ENCODE measurements at places on chromosomes 3 and 15.
A peak's percentile ranks its signal among the peaks of the same experiment; 100 is the strongest.

GRCh38 chr3:11364181-11364580 lies 92.0 kb downstream of the ATG7 start:
- no peak for DNase-seq

GRCh38 chr15:92074646-92075045 lies 221.1 kb downstream of the SLCO3A1 start:
- peak; percentile 65 for DNase-seq

DNA sequence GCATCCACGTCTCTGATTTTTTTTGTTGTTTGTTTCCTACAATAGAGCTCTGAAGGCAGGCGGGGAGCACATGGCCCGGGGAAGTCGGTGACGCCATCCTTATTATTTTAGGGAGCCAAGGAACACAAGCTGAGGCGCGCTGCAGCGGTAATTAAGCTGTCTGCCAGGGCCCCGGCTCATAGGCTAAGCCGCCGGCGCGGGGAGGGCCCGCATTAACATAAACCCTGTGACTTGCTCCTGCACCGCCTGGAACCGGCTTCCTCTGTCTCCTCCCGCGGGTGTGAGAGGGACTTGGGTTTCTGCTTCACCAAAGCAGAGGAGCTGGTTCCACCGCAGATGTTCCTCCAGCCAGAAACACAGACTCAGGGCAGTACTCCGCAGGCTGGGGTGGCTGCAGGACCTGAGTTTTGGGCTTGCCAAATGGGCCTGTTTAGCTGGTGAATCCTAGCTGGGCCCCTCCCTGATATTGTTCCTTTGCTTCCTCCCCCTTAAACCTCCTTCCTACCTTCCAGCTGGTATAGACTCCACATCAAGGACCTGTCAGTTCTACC lies 25.3 kb downstream of the ANP32A start:
- DNase-seq: peak; percentile 69

DNA sequence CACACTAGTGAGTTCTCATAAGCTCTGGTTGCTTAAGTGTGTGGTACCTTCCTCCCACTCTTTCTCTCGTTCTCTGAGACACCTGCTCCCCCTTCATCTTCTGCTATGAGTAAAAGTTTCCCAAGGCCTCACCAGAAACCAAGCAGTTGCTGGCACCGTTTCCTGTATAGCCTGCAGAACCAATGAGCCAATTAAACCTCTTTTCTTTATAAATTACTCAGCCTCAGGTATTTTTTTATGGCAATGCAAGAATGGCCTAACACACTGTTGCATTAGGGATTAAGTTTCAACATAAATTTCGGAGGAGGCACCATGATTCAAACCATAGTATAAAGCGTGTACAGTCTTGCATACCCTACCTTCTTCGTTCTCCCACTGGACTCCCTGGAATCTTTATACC lies 252.3 kb upstream of the CHRM5 start:
- no peak for DNase-seq

DNA sequence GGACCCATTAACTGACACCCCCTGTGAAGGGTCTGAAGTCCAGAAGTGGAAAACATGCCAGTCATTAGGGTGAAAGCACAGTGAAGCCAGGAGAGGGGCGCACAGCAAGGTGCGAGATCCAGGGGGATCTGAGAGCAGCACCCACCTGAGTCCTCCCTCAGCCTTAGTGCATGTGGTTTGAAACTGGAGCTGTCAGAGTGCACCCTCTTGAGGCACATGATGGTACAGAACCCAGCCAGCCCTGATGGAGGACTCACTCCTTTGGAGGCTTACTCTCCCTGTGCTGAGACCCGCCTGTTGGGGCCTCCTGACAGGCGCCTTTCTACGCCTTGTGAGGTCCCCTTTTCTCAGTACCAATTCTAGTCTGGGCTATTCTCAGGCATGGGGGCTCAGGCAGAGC lies 77.8 kb downstream of the IL20RB start:
- peak; percentile 29 for DNase-seq

DNA sequence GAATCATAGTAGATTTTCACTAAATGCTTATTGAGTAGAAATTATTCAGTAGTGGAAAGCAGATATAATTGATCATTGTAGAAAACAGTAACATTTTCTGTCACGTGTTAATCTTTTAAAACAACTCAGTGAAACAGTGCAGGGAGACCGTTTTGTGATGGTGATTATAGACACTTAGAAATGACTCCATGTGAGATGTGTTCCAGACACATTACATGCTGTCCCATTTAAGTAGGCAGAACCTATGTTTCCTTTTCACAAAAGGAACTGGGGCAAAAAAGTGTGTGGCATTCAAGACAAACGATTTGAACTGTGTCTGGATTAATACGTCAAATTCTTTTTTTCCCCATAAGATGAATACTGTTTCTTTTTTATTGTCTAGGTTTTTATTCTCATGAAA lies 126.5 kb downstream of the TCF12 start:
- DNase-seq: no peak

- no peak for DNase-seq
Observed at GRCh38 chr3:195821403-195822130, 9.8 kb upstream of the MUC4 start.

DNA sequence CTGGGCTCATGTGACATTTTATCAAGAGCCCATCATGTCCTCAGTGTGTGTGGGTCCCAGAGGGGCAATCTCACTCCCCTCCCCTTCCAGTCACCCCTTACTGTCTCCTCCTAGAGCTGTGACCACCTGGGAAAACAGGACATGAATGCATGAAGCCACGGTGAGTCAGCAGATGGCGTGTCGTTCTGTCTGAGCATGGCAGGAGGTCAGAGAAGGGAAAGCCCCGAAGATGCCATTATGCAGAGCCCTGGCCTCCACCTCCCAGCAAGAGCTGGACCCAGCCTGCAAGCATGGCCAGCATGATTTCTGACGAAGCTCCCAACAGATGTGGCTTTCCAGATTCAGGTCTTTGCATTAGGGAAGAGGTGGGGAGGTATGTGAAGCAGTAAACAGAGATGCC lies 118.5 kb downstream of the TLE3 start:
- no peak for DNase-seq

DNA sequence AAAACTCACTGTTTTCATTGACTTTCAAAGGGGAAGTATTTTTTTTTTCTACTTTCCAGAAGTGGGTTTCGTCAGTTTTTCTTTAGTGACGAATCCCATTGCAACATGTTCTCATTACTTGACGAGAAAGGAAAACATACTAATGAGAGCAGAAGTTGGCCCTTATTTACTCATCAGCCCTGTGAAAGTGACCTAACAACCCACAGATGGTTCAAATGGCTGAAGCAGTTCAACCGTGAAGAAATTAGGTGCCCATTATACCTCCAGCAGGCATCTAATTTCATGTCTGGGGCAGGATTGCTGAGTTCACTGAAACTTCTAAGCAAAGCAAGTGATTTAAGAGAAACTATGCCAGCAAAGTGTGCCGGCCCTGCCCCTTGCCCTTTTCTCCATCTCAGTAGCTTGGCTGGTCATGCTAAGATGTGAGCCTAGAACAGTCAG lies 9.0 kb downstream of the AQP9 start:
- DNase-seq: no peak

- no peak for DNase-seq
Observed at GRCh38 chr15:101497484-101498034, 8.1 kb upstream of the PCSK6 start.

DNA sequence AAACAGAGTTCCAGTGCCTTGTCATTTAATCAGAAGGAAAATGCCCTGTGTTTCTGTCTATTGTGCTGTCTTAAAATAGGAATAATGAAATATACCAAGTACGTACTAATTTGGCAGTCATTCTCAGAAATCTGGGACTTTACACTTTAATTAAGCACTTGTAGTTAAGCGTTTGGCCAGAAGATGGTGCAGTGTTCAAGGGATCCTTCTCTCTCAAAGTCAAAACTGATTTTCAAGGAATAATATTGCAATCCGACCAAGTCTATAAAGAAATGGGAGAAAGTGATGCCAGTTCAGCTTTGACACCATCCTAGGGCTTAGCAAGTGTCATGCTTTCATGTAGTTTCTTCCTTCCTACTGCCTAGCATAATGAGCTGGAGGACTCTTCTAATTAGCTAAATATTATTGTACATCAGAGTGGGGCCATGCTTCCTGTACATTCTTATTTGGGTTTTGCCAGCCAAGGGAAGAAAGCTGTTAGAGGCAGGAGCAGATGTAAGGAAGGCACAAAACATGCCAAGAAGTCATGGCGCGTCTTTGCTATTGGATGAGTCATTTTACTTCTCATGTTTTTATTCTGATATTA lies 64.8 kb downstream of the SAMMSON start:
- DNase-seq: peak; percentile 59

DNA sequence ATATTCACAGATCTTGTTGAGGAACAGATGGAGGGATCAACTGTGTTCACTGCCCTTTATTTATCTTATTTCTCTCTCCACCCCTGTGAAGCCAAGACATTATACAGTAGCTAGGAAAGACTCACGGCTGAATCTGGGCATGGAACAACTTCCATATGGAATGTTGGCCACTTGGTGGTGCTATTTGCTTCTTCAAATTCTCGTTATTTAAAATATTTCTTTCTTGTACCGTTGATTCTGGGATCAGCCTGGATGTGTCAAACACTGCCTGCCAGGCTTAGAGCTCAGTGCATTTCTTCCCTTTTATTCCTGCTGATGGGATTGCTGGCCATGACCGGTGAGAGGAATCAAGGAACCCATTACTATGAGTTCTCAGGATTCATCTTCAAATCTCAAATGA lies 17.5 kb upstream of the GASK1A start:
- DNase-seq: peak; percentile 77

GRCh38 chr3:124345845-124346244 lies 353.9 kb upstream of the ROPN1 start:
- DNase-seq: no peak

GRCh38 chr3:168314166-168314565 lies 218.4 kb upstream of the GOLIM4 start:
- no peak for DNase-seq

GRCh38 chr3:185065059-185065458 lies 87.8 kb downstream of the C3orf70 start:
- DNase-seq: no peak

DNA sequence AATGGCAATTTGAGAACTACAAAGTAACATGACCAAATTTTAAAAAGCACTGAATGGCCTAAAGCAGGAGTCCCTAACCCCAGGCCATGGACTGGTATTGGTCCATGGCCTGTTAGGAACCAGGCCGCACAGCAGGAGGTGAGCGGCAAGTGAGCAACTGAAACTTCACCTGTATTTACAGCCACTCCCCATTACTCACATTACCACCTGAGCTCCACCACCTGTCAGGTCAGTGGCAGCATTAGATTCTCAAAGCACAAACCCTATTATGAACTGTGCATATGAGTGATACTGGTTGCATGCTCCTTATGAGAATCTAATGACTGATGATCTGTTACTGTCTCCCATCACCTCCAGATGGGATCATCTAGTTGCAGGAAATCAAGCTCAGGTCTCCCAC lies 48.8 kb downstream of the SENP7 start:
- no peak for DNase-seq

DNA sequence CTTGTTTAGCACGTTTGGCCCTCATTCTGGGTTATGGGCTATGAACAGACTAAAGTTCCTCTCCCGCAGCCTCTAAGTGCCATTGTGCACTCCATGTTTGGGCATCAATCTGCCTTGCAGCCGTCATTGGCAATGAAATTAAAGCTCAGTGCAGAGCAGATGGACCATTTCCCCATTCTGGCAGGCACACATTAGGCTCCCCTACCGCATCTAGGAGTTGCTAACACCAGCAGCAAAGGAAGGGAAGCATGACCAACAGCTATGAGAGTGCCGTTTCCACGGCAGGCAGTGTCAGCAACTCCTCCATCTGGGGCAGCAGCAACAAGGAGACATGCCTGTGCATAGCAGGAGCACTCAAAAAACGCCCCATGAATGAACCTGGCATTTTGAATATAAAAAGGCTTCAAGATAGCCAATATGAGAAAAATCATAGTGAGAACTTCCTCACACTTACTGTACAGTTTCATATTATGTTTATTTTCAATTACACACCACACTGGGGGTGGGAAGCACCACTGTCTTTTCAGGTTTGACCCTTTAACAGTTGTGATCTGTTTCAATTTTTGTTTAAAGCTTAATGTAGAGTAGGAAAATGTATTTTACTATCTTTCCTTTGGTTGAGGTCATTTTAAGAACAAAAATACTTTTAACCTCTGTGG lies 218.7 kb downstream of the KCNMB2 start:
- DNase-seq: no peak

- DNase-seq: no peak
Observed at GRCh38 chr3:149459491-149460059, 14.9 kb upstream of the TM4SF4 start.

DNA sequence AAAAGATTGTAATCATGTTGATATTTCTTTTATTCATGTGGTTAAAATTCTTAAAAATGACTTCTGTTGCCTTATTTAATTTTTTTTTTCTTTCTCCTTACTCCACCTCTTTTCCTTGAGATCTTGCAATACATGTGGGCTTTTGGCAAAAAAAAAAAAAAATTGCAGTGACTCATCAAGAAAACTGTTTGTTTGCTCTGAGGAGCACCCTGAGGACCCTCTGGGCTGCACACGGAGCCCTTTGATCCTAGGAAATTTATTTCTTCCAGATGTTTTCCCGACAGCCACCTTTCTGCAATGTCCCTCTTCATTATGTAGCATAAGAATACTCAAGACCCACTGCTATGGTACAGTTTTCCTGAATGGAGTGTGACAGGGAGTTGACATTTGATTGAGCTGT lies 371.7 kb downstream of the ZBTB20 start:
- DNase-seq: peak; percentile 28

- DNase-seq: no peak
Observed at GRCh38 chr15:67834581-67835296, 5.1 kb downstream of the RNU6-1 start.

DNA sequence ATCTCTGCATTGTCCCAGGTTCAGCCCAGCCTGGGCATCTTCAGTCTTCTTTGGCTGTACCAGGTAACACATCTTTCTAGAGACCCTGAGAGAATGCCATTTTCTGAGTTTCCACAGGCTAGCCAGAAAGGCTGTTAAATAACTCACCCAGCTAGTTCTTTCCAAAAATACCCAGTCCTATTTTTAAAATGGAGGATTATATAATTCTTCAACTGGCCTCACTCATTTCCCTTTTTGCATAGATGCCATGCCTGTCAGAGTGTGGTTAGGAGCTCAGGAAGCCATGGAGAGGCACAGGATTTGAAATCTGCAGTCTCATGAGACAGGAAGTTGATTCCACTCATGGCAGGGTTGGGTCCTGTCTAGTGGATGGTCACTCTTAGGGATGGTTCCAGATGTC lies 39.8 kb downstream of the CEMIP start:
- no peak for DNase-seq
